ENCODE measurements at places on chromosomes 16 and 17.

- DNase-seq: no peak
Observed at GRCh38 chr17:72432881-72433280, 312.1 kb downstream of the SOX9 start.

GRCh38 chr17:1970843-1971384, 54.2 kb downstream of the RTN4RL1 start:
- DNase-seq: no peak

- no peak for DNase-seq
Observed at GRCh38 chr16:2090777-2091546, 43.2 kb downstream of the TSC2 start.

DNA sequence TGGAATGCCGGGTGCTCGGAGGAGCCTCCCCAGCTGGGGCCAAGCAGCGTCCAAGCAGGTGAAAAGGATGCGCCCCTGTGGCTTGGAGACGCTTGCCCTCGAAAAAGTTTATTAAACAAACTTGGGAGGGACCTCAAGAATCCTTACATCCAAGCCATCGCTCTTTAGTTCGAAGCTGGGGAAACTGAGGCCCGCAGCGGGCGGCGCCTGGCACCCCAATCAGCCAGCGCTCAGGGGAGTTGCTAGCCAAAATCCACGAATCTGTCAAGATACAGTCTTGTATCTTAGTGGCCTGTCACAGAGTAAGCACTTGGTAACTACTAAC, 553 bp upstream of the B9D1 start:
- no peak for DNase-seq

- no peak for DNase-seq
Observed at GRCh38 chr17:31672161-31672819, 186.8 kb downstream of the COPRS start.

DNA sequence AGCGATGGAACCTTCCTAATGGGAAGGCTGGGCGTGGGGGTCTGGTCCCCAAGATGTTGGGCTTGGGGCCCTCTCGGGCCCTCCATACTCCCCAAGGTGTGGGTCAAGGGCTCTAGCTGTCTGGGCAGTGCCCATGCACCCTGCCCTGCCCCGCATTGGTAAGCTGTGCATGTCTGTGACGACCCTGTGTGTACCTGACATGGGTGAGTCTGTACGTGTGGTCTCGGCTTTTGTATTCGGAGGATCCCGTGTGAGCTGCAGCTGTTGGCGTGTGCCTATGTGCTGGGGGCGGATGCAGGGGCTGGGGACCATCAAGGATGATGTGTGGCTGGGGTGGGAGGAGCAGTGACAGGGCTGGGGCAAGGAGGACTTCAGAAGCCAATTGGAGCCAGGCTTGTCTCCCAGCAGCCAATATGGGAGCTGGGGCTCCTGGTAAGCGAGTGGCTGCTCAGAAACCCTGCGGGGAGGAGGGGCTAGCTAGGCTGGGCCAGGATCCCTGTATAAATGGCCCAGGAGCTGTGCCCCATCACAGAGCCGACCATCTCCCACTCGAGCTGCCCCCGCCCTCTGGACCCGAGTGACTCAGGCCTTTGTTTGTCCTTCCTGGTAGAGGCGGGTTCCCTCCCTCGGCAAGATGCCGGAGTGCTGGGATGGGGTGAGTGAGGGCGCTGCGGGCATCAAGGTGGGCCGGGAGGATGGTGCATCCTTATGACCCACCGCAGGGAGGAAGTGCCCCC, at the start of gene NDRG4:
TSS of gene NDRG4 (plus strand) at position 529 of the 737 bp plus-strand sequence. CDS start at position 635, 106 bp downstream.
- DNase-seq: no peak

- no peak for DNase-seq
Observed at GRCh38 chr17:27845264-27846041, 45.1 kb upstream of the NOS2 start.

GRCh38 chr17:381941-382643, 29.5 kb upstream of the RPH3AL start:
- DNase-seq: no peak

GRCh38 chr16:80029761-80030481, 429.4 kb upstream of the MAF start:
- DNase-seq: no peak

GRCh38 chr17:58337600-58338453, 9.2 kb upstream of the TSPOAP1 start:
- DNase-seq: peak; percentile 82

GRCh38 chr17:61768405-61768804, 94.9 kb downstream of the BRIP1 start:
- no peak for DNase-seq

- no peak for DNase-seq
Observed at GRCh38 chr17:28342313-28342712, 6.8 kb downstream of the TNFAIP1 start.

DNA sequence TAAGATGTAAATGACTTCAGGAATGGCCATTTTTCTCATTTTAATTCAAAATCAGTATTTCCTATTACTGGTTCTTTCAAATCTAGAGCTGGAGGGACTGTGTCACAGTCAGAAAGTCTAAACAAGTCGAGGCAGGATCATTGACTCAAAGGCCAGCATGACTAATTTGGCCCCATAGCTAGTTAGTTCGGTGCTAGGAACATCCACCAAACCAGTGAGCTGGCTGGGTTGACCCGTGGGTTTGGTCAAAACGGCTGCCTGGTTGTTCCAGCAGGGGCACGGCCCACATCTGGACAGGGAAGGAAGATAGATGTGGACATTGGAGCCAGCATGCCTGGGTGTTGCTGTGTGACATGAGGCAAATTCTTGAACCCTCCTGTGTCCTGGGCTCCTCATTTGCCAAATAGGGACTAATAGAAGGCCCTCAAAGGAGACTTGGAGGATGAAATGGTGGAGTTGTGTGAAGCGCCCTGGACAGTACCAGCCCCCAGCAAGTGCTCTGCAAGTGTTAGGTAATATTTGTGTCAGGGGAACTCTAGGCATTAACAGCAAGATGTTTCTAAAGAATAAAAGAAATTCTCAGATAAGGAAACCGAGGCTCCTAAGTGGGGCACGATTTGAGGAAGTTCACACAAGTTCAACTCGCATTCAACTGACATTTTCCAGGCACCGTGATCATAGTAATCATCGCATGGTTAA, 46.2 kb downstream of the MEOX1 start:
- no peak for DNase-seq

- DNase-seq: no peak
Observed at GRCh38 chr17:17140590-17140980, 65.5 kb downstream of the PLD6 start.

GRCh38 chr17:58412961-58413586, 4.3 kb downstream of the RNF43 start:
- no peak for DNase-seq

DNA sequence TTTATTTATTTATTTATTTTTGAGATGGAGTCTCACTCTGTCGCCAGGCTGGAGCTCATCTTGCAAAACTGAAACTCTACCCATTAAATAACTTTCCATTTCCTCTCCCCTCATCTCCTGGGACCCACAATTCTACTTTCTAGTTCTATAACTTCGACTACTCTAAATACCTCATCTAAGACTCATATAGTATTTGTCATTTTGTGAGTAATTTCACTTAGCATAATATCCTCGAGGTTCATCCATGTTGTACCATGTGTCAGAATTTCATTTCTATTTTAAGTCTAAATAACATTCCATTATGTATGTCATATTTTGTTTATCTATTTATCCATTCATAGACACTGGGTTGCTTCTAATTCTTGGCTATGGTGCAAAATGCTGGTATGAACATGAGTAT, 5.1 kb upstream of the NT5M start:
- DNase-seq: no peak

- no peak for DNase-seq
Observed at GRCh38 chr16:89410794-89411309, 79.5 kb downstream of the ANKRD11 start.

DNA sequence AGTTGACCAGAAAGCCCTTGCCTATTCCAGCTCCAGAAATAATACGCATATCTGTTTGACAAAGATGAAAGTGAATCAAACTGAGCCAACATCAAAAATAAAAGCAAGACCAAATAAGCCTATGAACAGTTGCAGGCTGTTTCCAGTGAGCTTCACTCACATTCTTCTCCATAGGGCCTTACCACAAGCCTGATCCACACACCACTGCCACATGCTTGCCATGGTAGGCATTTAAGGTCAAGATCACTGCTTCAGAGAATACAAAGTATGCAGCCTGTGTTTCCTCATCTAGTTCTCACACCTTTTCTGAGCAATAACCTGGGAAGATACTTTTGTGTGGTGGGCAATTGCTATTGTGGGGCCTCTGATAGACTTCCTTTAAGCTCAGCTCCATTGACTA, 1060.2 kb downstream of the CDH11 start:
- no peak for DNase-seq

- no peak for DNase-seq
Observed at GRCh38 chr17:52476638-52477313, 318.3 kb upstream of the CA10 start.

GRCh38 chr17:13939222-13939621, 130.1 kb upstream of the COX10 start:
- no peak for DNase-seq

GRCh38 chr16:21161211-21161610, 2.7 kb downstream of the LDAF1 start:
- no peak for DNase-seq

GRCh38 chr16:16124438-16124837, 98.9 kb downstream of the ABCC6 start:
- no peak for DNase-seq

- DNase-seq: no peak
Observed at GRCh38 chr16:648071-648780, 939 bp upstream of the WDR90 start.

DNA sequence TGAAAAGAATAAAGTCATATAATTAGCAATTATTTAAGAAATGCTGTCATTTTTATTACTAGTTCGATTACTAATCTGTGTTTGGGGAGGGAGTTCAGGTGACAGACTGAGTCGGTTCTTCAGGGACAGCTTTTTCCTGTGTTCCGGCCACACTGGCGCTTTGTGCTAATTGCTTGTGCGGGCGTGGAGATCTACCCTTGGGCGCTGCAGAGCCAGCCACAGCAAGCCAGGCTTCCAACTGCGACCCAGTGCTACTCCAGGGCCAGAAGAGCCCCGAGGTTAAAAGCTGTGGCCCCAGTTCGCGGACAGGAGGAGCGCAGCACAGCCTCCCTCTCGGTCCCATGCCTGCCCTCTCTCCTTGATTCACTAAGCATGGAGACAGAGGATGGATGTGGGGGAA, 6.5 kb upstream of the OR2C1 start:
- DNase-seq: no peak

DNA sequence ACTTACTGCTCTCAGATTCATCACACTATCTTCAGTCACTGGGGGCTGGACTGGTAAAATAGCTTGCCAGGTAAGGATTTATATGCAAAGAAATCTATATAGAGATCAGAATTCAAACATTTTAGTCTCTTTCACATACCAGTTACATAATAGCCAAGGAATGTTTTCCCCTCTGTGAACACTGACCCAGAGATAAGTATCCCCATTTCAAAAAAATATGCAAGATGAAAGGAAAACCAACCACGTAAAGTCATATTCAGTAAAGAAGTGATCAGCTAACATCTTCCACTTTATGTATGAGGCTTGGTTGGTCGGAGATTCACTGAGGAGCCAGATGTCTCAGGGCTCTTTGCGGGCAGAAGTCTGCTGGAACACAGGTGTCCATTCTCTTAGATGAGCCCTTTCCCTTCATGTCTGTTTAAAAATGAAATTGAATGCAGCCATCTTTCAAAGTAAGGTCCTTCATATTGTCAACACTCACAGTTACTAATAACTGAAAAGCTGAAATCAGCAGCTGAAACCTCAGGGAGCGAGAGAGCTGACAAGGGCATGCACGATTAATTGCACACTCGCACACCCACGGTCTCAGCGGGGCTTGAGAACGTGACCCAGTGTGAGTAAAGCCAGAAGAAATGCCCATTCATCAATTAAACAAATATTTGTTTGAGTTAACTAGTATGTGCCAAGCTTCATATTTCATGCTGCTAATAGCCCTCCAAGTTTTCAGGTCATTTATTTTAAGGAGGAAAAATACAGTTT, 161.2 kb downstream of the MRTFB start:
- no peak for DNase-seq

GRCh38 chr17:28953444-28954118, 2.3 kb upstream of the PHF12 start:
- DNase-seq: peak; percentile 22

GRCh38 chr16:30535777-30536190, 1.1 kb upstream of the ZNF747 start:
- DNase-seq: no peak

- no peak for DNase-seq
Observed at GRCh38 chr17:17824783-17825614, 11.8 kb downstream of the SREBF1 start.

GRCh38 chr16:88856122-88856827, 472 bp downstream of the GALNS start:
- no peak for DNase-seq

DNA sequence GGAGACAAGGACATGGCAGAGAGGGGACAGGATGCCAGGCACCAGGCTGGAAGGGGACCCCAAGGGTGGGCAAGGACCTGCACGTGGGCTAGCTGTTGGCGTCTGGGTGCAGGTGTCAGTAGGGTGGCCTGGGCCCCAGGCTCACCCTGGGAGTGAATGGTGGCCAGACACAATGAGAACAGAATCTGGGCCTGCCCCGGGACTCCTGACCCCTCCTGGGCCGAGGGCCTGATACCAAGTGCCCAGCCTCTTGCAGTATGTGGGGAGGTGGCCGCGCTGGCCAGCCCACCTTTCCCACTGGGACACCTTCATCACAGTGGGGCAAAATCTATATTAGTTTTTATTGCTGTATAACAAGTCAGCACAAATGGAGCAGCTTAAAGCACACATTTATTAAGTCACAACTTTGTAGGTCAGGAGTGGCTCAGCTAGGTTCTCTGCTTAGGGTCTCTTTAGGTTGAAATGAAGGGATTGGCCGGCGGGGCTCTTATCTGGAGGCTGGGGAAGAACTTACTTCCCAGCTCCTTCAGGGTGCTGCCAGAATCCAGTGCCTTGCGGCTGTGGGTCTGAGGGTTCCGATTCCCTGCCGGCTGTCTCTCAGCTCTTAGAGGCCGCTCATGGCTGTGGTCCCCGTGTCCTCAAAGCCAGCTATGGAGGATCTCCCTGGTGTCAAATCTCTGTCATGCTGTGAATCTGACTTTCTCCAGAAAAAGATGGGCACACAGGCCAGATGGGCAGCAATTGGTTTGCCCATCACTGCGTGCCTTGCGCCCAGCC, 3.6 kb downstream of the PRSS33 start:
- no peak for DNase-seq

Data from activated CD8-positive, alpha-beta memory T cell treated with anti-CD3 and anti-CD28 coated beads for 1 hour (primary cell).